Stimulated activated CD4-positive, alpha-beta T cell treated with anti-CD3 and anti-CD28 coated beads, Interleukin-2, amount 100 ng/mL, for 24 hours (primary cell): ENCODE measurements at places on chromosomes 3 and 15.
A peak's percentile ranks its signal among the peaks of the same experiment; 100 is the strongest.

DNA sequence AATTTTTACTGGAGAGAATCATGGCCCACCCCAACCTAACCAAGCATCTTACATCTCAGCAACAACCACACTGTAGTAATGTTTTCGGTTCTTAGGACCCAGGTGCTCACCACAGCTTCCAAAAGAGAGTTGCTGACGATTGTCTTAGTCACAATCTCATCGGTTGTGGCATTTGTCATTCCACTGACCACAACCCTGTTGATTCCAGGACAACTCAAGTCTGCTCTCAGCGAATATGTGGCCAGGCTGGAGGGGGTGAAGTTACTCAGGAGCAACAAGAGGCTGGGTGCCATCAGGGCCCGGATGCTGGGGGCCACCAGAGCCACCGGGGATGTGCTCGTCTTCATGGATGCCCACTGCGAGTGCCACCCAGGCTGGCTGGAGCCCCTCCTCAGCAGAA is 25.9 kb downstream of the GALNT15 start:
- peak; percentile 8 for DNase-seq

- DNase-seq = peak; percentile 36
These were observed 679 bp upstream of the MYD88 start for GRCh38 chr3:38137615-38138348.

DNA sequence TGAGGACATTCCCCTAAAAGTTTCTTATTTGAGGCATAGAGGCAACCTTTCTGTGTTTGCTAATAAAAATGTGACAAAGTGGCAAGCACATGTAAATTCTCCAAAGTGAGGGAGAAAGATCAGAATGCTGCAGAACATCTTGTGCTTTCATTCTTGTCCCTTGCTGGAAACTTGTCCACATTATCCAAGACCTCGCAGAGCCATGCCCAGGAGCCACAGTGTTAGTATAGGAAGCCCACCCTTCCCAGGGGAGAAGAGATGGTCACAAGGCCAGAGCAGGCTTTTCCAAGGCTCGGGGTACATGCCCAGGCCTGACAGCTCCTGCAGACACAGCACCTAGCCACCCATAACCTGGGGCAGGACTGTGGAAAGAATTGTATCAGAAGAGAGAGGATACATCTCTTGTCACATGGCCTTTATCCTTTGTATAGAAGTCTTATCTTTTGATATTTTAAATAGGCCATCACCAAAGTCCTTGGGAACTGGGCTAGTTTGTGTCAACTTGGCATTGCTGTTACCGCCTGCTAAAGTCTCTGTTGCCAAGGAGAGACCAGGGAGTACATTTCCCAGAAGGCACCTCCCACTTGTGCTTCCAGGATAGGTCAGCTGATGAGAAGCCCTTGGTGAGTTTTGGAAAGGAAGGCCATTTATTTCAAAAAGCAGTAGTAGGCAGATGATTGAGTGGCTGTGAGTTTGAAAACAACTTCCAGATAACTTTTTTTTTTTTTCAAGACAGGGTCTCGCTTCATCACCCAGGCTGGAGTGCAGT is 10.5 kb downstream of the DLEC1 start:
- no peak for DNase-seq

DNA sequence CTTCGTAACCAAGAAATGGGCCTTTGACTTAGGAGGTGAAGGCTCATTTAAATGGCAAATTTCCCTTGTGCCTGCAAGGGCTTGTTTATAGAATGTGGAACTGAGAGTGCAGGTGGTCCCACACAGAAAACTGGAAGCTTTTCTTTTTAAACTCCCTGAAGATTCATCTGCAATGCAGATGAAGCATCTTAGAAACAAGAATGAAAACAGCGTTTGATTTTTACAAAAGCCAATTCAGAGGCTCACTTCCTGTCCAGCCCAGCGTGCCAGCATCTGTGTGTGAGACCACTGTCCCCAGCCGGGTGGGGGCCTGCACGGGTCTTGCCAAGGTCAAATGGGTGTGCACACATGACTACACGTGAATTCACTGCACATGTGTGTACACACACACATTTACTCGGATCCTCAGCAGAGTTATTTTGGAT is 94.7 kb downstream of the LINGO1 start:
- DNase-seq = no peak

- DNase-seq = no peak
These were observed 432.1 kb upstream of the CFAP20DC start for GRCh38 chr3:59481776-59482400.

DNA sequence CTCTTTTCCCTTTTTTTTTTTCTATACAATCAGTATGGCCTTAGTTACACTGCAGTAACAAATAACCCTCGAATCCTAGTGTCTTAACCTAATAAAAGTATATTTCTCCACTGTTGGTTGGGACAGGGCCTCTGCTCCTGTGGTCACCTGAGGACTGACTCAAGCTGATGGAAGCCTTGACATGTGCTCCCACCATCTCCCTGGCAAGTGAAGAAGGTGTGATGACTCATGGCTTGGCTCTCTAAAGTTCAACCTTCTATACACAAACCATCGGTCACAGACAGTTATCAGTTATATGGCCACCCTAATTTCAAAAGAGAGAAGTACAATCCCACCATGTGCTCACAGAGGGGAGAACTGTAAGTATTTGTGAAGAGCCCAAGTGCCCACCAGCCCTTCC is 65.8 kb upstream of the CACNA2D3 start:
- DNase-seq = no peak
